ENCODE measurements at places on chromosomes 4 and X.

- DNase-seq, result no peak
Measured at GRCh38 chr4:166144607-166145006, 271.6 kb downstream of the TLL1 start.

DNA sequence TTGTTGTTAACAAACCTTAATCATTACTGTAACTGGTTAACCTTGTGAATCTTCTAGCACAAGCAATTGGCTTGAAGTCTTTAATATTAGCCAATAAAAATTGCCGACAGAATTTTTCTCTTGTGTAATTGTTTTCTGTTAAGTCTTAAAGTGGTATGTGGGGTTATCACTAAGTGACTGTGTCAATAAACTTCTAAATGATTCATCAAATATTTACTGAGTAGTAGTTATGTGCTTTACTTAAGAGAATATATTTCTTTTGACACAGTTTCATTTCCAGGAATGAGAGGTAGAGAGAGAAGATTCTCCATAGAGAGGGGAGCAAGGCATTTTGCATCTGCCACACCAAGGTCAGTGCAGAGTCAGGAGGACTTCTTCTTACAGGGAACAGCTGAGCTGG, 2361.6 kb upstream of the AGA start:
- DNase-seq, result no peak

DNA sequence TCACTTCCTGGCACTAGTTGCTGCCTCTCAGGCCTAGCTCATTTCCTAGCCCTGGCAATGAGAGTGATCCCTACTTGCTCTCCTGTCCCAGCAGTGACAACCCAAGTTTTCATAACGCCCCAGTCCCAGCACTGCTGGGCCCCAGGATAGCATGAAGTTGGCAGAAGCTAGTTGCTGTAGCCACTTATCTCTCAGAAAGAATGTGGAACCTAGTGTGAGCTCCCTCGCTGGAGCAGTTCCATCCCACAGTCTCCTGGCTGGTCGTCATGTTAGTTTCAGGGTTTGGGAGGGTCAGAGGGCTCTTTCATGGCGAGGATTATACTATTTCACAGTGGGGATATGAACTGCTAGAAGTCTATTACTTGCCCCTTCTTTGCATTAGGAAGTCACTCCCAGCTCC, 5.1 kb downstream of the PF4 start:
- no peak for DNase-seq

DNA sequence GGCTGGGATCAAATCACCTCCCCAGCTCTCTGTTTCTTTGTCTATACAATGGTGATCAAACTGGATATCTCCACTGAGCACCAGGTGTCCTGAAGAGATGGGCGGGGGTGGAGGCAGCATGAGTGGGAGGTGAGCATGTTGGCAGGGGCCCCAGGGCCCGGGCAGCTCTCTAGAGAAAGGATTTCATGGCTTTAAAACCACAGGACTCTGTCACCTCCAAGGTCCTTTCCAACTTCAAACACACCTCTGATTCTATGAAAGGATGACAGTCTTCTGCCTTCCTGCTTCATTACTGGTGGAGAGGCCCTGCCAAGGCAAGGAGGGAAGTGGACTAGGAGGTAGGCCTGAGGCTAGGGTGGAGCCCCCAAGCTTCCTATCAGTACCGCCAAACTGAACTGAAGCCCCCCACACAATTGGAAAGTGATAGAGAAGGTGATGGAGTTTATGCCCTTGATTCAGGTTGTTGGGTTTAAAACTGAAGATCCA, 38.6 kb downstream of the TRIM2 start:
- no peak for DNase-seq

GRCh38 chr4:46196086-46196485, 72.2 kb upstream of the GABRG1 start:
- DNase-seq, result no peak
